ENCODE measurements at places on chromosomes 5 and 9. TPM values are rescaled to one million over a fixed set of nuclear protein-coding genes. Genes with fewer than 3 reads are reported as not detected.

DNAH5 gene
- 0.12 TPM for total RNA-seq

SPAAR gene
- not detected for total RNA-seq

GRCh38 chr9:70257502-70257901 is 1.3 kb upstream of the SMC5 start:
- DNase-seq, result no peak

CCNO gene
- total RNA-seq, result not detected

- DNase-seq, result no peak
Measured at GRCh38 chr9:122333169-122333808, 37.5 kb upstream of the PTGS1 start.

All from neural crest cell (in vitro differentiated cells).